ENCODE measurements at places on chromosomes 1 and 21.

DNA sequence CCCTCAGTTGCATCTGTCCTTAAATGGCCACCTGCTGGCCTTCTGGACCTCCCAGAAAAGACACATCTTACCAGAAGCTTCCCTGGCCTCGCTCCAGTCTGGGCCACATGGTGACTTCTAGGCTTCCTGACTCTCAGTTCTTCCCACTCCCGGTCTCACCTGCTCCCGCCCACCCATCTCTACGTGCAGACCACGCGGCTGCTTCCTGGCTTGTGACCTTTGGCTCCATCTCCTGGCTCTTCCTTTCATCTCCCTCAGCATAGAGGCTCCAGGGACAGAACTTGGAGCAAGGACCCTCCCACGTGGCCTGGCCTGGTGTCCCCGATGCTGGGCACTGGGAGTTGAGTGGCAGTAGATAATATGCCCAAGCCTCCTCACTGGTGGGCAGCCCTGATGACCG is 124.9 kb upstream of the IRF2BP2 start:
- DNase-seq = no peak

GRCh38 chr1:26472901-26473845 is 933 bp downstream of the HMGN2 start:
- DNase-seq = peak; percentile 96

DNA sequence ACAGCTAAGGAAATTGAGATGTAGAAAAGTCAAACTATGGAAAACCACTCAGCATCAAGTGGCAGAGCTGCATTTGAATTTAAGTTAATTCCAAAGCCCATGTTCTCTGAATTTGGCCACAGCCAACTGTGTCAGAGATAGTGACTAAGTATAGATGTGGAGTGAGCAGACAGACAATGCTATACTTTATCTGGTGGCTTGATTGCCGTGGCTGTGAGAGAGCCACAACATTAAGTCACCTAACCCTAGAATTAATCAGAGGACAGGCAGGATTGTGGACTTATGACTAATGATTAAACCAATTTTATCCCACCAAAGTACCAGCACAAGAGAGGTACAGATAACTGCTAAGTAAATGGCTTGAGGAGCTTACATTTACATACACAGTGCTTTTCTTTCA is 209.8 kb downstream of the TPR start:
- DNase-seq = no peak

- no peak for DNase-seq
These were observed 3.2 kb downstream of the EFHD2 start for GRCh38 chr1:15412843-15413242.

DNA sequence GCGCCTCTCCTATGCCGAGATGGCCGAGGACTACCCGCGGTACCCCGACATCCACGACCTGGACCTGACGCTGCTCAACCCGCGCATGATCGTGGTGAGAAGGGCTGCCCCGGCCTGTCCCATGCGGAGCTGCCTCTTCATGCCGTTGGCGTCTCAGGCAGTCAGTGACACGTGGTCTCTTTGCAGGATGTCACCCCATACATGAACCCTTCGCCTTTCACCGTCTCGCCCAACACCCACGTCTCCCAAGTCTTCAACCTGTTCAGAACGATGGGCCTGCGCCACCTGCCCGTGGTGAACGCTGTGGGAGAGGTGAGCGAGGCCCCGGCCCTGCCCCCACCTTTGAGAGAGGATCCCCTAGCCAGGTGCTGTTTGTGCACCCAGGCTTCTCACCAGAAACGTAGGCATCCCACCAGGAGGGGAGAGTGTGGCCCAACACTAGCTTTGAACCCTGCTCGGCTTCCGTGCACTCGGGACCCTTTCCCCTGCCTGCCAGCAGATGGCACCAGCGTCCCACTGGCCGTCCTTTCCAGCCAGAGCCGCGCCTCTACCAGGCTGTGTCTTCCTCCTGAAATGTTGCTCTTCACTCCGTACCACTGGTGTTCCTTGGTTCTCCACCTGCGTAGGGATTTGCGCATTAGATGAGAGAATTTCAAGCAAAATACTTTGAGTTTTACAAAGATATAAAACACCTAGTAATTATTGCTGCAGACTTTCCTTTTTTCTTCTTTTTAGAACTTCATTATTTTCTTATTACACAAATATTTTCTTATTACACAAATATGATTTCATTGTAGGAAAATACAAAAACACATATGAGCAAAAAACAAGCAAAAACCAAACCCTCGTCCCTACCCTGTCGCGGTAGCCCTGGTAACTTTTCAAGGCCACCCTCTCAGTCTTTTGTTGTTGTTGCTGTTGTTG is 9.0 kb downstream of the NPPA start:
- peak; percentile 79 for DNase-seq

DNA sequence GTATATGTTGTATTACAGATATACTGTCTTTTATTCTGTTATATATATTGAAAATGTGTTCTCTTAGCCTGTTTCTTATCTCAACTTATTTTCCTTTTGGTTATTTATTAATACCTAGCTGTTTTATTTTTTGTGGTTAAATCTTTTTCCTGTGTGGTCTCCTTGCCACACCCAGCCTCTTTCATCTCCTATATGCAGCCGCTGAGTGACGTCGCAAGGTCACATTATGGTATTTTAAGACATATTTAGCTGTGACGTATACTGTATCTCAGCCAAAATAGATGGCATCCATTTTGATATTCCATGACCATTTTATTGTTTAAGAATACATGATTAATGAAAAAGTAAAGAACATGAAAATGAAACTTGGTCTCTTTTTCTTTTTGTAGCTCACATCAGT is 29.1 kb downstream of the CENPF start:
- DNase-seq = no peak

- no peak for DNase-seq
These were observed 10.3 kb upstream of the SPRR2B start for GRCh38 chr1:153081736-153082135.

GRCh38 chr1:227069490-227069889 is 129.4 kb downstream of the COQ8A start:
- DNase-seq = no peak

- DNase-seq = no peak
These were observed 76.3 kb downstream of the EPHB2 start for GRCh38 chr1:22786719-22787489.

- DNase-seq = peak; percentile 33
These were observed 2.8 kb downstream of the GALNT2 start for GRCh38 chr1:230069796-230070195.

DNA sequence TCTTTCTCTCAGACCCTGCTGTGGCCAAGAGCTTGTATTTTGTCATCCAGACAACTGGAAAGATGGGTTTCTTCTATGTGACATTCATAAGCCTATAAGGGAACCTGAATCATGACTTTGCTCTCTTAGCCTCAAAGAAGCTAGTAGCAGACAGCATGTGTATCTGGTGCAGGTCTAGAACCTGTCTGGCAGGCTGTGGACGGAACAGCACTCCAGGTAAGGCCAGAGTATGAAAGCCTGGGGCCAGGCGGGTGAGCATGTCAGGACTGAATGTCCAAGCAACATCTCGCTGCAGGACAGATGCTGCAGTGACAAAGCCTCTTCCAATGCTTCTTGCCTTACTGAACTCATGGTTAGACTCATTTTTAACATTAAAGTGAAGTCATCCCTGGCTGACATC is 32.8 kb downstream of the AKNAD1 start:
- DNase-seq = no peak

- no peak for DNase-seq
These were observed 18.6 kb downstream of the ZBTB40 start for GRCh38 chr1:22470227-22470626.
